RCC 7860 (cell line): ENCODE measurements at places on chromosomes 7 and 10.

DNA sequence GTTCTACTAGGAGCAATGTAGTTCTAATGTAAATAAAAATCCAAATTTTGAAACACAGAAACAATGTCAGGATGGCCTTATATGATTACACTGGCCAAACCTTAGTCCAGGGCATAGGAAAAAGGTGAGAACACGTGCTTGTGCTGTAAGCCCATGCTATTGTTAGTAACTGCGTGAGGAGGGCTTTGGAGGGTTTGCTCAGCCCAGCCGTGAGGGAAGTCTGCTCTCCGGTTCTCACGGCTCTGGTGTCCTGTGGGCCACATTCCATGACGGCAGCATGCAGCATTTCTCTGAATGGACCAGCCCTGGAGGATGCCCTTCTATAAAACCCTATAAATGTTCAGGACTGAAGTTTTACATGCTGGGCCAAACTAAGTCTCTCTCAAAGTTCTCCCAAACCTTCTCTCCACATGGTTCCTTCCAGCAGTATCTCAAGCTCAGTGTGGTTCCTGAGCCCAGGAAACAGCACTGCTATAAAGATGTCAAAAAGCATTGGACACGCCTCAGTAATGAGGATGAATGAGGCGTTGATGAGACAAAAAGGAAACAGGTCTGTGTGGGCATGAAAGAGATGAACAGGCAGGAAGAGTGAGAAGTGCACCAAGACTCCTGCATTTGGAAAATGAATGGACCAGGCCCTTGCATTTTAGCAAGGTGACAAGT lies 174.8 kb upstream of the CDCA7L start:
- DNase-seq: no peak

DNA sequence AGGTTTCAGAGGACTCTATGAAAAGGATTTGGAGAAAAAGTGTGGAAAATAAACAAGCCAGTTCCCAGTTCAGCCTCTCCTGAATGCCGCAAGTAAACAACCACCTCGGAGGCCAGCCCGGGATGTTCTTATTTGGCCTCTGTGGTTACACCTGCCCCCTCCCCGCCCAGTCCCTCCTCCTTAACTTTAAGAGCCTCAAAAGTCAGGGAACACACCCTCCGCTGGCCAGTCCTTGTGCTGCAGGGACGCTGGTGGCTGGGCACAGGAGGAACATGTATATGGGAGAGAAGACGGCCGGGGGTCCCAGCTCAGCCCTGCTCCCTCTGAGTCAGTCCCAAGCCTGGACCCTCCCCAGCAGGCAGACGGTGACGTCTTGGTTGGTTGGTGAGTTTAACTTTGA lies 6.1 kb downstream of the CHST3 start:
- DNase-seq: peak; percentile 38

DNA sequence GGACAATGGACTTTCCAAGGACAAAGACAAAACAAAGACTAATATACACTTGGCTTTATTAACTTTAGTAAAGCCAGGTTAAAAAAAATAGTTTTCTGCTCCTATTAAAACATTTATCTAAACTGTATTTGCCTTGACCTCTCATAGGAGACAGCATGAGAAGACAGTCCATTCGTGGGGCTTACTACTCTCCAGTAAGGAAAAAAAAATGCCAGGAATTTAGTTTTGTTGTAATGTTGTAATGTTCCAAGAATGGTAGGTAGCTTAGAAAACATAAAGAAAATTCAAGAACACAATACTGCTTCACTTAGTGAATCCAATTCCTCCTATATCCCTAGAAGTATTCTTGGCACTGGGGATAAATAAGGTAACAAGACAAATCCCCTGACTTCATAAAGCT lies 81.7 kb downstream of the KMT2C start:
- no peak for DNase-seq

DNA sequence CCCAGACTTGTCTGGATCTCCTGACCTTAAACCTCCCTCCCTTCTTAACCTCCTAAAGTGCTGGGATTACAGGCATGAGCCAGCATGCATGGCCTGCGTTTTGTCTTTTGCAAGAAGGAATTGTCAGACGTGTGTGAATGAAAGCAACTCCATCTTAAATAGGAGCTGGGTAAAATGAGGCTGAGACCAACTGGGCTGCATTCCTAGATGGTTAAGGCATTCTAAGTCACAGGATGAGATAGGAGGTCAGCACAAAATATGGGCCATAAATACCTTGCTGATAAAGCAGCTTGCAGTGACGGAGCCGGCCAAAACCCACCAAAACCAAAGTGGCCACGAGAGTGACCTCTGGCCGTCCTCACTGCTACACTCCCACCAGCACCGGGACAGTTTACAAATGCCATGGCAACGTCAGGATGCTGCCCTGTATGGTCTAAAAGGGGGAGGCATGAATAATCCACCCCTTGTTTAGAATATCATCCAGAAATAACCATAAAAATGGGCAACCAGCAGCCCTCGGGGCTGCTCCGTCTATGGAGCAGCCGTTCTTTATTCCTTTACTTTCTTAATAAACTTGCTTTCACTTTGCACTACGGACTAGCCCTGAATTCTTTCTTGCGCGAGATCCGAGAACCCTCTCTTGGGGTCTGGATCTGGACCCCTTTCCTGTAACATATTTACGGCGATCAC lies 41.2 kb upstream of the SDK1 start:
- DNase-seq: peak; percentile 10

DNA sequence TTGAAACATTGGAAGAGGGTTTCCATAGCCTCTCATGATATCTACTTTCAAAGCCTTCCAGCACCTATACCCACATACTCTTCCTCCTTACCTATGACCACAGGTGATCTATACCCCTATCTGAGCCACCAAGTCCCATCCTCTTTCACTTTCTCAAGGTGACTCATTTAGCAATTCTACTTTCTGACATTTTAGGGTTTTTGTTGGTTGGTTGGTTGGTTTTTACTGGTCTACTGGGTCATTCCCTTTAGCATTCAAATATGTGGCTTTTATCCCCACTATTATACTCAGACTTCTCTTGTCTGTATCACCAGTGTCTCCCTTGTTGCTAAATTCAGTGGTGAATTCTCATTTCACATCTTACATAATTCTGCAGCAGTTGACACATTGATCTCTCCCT lies 130.4 kb upstream of the STEAP4 start:
- DNase-seq: no peak
